Transverse colon (tissue), 4 donors: ENCODE measurements at places on chromosomes 13 and 19. TPM values are rescaled to one million over a fixed set of nuclear protein-coding genes. Genes with fewer than 3 reads are reported as not detected.

Gene UBL5
- total RNA-seq, result 357 TPM

Gene SBK3
- not detected for total RNA-seq

Gene PSG11
- total RNA-seq, result not detected

Gene PTGER1
- not detected for total RNA-seq

Gene RGS9BP
- total RNA-seq, result 0.16 TPM

Gene OR4F17
- total RNA-seq, result not detected

Gene MED16
- 158 TPM for total RNA-seq

Gene TMPRSS9
- not detected for total RNA-seq

Gene ZNF20
- total RNA-seq, result 0.37 TPM

Gene CERS4
- 23.9 TPM for total RNA-seq

Gene CCNA1
- not detected for total RNA-seq

Gene MUC16
- total RNA-seq, result not detected

Gene NKPD1
- 0.32 TPM for total RNA-seq

Gene ZNF581
- 14.9 TPM for total RNA-seq

Gene RFPL4AL1
- total RNA-seq, result not detected

Gene HS6ST3
- 0.16 TPM for total RNA-seq

Gene NLRP11
- not detected for total RNA-seq

Gene APOC1
- not detected for total RNA-seq
